Cortex of kidney (tissue), 1 donor: ENCODE measurements at places on chromosomes 3 and 15.

GRCh38 chr3:132382267-132382666, 35.0 kb upstream of the DNAJC13 start:
- DNase-seq: no peak

- no peak for DNase-seq
Measured at GRCh38 chr3:33219175-33219487, 521 bp upstream of the SUSD5 start.

DNA sequence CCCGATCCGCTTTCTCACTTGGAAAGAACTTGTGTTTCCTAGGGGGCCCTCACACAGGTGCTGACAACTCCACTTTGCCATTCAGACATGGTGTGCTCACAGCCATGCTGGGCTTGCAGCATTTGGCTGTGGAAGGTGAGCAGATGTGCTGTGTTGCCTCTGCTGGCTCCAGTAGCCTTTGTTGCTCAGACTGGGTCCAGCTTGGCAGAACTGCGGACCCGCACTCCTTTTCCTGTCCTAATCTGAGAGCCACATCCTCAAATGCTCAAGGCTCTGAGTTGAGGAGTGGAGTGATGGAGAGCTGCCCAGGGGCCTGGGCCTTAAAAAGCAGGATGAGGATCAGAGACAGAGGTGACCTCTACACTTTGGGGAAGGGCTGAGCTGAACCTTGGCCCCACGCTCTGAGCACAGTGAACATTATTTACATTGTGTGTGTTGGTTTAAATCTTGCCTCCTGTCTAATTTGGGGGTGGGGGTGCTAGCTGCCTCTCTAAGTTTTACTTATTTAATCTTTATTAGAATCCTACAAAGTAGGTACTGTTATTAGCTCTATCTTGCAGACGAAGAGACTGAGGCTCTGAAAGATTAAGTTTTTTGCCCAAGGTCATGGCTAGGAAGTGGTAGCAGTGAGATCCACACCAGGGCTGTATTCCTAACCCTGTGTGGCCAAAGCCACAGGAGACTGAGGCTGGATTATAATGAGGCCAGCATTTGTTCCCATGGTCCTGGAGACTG, 17.2 kb downstream of the ACOX2 start:
- no peak for DNase-seq

GRCh38 chr15:52067545-52067926, 45.0 kb downstream of the BCL2L10 start:
- no peak for DNase-seq

DNA sequence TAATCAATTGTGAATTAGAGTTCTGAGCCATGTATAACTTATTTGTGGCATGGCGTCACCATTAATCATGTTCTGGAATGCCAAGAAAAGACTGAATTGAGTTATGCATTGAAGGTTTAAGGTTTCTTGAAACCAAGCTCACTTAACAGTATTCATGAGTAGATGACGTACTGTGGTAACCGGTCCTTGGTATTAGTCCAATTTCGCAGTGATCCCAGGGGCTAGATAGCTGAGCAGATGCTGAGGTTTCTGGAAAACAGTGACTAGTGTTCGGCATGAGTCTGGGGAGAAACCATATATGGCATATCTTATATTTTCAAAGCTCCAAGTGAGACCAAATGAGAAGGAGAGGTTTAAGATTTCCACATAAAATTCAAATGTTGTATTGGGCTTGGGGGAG, 218.3 kb upstream of the LYSMD4 start:
- DNase-seq: no peak

DNA sequence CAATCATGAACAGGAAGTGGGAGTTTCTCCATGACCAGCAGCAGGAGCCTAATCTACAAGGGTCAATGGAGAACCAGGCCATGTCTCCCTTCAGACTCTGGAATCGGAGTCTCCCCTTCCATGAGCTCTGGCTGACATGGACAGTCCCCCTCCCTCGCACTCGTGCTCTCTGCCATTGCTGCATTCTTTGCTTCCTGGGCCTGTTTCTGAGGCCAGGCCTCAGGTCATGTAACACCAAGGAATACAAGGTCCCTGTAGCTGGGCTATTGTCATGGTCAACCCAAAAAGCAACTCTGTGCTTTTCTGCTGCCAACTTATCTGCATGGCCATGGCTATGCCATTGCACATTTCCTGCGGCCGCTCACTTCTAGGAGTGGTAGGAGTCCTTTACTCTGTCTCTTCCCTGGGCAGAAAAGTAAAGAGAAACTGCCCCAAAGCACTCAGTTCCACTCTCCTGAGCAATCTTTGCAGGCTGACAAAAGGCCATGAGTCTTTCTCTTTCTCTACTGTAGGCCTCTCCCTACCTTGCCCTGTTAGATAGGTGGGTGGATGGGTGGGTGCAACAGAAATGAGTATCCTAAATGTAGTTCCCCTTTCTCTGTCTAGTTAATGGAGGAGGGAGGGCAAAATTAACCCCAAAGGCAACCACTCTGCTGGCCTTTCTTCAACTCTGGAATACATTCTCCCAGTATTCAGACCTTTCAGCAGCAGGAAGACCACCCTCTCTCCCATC, 40.8 kb upstream of the PROK2 start:
- DNase-seq: no peak

DNA sequence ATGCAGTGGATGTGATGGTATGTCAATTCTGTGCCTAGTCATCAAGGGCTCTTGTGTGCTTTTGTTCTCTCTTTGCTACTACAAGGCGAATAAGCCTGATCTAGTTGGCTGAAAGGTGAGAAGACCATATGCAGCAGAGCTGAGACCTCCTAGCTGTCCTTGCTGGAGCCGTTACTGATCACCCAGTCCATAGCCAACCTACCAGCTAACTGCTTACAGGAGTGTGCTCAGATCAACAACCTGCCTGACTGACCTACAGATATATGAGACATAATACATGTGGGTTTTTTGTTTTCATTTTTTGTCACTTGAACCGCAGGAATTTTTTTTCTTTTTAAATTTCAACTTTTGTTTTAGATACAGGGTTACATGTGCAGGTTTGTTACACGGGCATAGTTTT, 22.8 kb downstream of the OXSM start:
- DNase-seq: no peak

DNA sequence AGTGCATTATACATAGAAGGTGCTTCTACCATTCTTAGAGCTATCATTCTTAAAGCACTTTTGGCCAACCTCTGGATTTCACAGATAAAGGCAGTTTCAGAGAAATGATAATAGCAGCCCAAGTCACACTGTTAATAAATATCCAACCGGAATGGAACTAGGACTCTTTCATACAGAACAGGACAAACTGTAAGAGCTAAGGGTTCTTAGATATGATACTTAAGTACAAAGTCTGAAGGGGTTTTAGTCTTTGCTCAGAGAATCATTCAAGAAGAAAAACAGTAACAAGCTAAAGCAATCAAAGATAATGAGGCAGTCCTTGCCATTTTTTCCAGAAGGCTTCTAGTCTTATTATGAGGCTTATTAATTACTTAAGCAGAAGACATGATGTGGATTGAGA, 239.0 kb downstream of the ERC2 start:
- DNase-seq: no peak

DNA sequence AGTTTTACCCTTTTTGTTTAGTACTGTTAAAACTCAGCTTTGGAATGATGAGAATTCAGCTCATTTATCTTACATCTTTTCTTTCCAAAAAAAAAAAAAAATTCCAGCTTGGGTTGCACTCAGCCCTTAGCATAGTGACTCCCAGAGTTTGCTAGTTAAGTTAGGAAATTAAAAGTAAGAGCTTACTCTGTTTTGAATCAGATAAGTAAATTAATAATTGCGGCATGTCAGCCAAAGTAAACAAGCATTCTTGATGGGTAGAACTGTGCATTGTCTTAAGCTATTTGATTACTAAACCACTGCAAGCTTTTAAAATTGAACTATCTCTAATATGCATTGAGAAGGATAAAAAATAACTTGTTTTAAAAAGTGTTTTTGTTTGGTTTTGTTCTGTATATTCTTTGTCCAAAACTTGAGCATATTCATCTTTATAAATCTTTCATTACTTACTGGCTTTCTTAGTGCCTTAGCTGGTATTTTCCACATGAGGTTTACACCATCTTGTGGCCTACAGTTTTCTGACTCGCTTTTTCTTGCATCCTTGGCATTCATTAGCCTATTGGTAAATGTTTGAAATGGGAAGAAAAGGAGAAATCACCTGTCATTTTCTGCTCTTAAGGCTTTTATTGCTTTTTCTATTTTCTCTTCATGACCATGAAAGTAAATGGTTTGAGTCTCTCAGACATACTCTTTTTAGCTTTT, 107.6 kb downstream of the FILIP1L start:
- no peak for DNase-seq

DNA sequence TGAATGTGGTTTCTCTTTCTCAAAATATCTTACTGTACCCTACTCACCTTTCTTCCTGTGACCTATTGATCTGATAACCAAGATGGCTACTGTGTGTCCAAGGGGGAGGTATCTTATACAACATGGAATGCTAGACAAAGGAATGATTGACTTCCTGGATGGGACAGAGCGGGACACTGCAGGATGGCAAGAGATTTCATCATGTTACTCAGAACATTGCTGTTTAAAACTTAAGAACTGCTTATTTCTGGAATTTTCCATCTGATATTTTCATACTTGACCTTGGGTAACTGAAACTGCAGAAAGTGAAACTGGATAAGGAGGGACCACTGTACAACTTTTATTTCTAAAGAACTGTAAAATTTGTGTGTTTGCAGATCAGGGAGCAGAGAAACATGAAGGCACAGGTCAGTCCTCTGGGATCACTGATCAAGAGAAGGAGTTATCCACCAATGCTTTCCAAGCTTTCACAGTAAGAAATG, 18.5 kb downstream of the CNOT10 start:
- no peak for DNase-seq

DNA sequence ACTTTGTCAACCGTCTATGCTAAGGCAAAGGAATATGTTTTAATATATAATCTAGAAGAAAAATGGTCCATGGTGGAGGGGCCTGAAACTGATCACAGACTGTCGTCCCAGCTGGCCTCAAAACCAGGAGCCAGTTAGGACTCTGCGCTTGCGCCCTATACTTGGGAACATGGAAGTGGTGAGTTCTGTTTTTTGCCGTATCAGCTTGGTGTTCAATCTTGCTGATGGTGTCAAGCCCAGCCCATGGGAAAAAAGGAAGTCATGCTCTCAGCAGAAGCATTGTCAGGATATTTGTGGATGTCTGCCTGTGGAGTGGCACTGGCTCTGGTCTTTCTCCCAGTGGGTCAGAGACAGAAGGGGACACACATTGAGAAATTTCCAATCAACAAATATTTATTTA, 342.0 kb upstream of the CTDSPL start:
- DNase-seq: no peak

GRCh38 chr3:120604382-120604781, 8.2 kb downstream of the NDUFB4 start:
- no peak for DNase-seq

DNA sequence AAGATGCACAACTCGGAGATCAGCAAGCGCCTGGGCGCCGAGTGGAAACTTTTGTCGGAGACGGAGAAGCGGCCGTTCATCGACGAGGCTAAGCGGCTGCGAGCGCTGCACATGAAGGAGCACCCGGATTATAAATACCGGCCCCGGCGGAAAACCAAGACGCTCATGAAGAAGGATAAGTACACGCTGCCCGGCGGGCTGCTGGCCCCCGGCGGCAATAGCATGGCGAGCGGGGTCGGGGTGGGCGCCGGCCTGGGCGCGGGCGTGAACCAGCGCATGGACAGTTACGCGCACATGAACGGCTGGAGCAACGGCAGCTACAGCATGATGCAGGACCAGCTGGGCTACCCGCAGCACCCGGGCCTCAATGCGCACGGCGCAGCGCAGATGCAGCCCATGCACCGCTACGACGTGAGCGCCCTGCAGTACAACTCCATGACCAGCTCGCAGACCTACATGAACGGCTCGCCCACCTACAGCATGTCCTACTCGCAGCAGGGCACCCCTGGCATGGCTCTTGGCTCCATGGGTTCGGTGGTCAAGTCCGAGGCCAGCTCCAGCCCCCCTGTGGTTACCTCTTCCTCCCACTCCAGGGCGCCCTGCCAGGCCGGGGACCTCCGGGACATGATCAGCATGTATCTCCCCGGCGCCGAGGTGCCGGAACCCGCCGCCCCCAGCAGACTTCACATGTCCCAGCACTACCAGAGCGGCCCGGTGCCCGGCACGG, 991 bp downstream of the SOX2 start:
- no peak for DNase-seq

- DNase-seq: no peak
Measured at GRCh38 chr15:41554915-41555314, 4.1 kb upstream of the TYRO3 start.

DNA sequence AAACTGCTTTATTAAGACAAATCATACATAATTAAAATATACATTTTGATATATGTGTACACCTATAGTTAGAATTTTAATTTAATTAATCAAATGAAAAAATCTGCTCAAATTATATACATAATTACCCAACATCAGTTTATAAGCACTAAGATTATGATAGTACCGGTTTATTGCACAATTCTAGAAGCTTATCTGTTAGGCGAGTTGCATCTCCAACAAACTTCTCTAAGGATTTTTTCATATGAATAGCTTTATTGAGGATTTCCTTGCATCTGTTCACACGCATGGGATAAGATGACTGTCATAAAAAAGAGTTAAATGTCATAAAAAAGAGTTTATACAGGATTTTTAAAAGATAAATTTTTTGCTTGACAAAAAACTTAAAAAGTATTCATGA, 19.9 kb upstream of the XRN1 start:
- no peak for DNase-seq

GRCh38 chr15:83445643-83446042, 1.5 kb upstream of the SH3GL3 start:
- DNase-seq: no peak

- DNase-seq: no peak
Measured at GRCh38 chr3:21936207-21936606, 185.2 kb upstream of the ZNF385D start.

GRCh38 chr3:186021673-186022362, 84.0 kb upstream of the TRA2B start:
- no peak for DNase-seq

- DNase-seq: no peak
Measured at GRCh38 chr15:65824031-65824743, 32.1 kb upstream of the DENND4A start.

DNA sequence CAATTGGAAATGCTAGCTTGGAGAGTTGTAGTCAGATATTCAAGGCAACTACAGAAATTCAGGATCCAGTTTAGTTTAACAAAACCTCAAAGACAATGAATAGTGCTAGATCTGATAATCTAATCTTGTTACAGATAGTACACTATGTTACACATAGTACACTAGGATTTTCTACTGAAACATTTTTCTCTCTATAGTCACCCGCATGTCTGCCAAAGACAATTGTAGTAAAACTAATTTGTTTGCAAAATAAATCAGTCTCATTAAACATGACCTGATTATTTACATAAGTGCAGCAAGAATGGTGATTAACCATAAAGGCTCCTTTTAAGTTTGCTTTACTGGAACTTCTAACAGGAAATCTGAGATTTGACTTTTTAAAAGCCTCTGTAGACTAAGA, 52.0 kb downstream of the ILDR1 start:
- no peak for DNase-seq
